ENCODE measurements at places on chromosomes 1 and 21. TPM values are rescaled to one million over a fixed set of nuclear protein-coding genes. Genes with fewer than 3 reads are reported as not detected.

DNA sequence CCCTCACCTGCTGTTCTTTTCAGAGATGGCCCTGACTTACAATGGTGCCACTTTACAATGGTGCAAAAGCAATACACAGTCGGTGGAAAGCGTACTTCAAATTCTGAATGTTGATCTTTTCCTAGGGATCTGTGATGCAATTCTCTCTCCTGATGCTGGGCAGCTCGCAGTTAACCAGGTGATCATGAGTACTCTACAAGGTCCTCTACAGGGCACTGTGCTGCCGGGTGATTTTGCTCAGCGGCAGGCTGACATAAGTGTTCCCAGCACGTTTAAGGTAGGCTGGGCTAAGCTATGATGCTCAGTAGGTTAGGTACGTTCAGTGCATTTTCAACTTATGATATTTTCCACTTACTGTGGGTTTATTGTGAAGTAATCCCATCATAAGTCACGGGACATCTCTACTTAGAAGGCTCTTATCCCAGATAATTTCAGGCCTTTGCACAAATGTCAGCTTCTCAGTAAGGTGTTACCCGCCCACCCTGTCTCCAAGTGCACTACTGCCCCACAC is 126.5 kb downstream of the KCNN3 start:
- no peak for DNase-seq

DNA sequence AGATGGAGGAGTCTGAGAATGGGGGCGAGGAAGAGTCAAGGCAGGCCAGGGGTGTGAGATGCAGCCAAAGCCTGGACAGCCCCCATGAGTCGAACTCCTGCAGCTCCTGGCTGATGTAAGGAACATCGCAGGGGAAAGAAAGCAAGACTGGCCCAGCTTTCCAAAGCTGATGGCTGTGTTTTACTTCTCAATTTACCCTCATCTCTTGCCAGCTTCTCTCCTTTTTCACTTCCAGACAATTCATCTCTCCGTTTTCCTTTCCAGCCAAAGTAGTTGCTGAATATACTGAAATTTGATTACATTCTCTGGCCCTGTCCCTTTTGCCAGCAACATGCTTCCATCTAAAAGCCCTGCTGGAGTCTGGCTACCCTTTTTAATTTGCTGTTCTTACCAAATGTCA is 40.0 kb upstream of the UBE2U start:
- DNase-seq = no peak

GRCh38 chr1:53203466-53203865 is 6.8 kb downstream of the CPT2 start:
- no peak for DNase-seq

DNA sequence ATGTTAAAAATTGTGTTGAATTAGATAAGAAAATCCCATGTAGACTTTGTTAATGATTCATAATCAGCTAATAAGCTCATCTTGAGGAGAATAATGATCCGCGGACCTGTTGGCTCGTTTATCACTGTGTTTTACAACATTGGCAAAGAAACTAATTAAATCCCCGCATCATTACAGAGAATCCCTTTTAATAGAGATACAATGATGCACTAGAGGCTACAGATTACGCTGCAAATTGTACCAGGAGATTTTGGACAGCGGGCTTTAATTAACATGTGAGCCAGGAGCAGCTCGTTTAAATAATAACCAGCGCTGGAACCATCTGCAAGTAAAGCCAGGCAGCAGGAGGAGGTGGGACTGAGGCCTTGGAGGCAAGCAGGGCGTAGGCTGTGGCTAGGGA is 280.3 kb upstream of the POU3F1 start:
- no peak for DNase-seq

- no peak for DNase-seq
Measured at GRCh38 chr1:55305735-55306134, 90.6 kb upstream of the USP24 start.

GRCh38 chr1:50080904-50081586 is 27.7 kb upstream of the ELAVL4 start:
- peak; percentile 21 for DNase-seq

The RYR2 gene
- polyA plus RNA-seq = 3.0 TPM

The CD164L2 gene
- 0.13 TPM for polyA plus RNA-seq

The LINGO4 gene
- polyA plus RNA-seq = not detected

The CD160 gene
- polyA plus RNA-seq = 3.5 TPM

Data from left kidney (tissue), 8 donors.